ENCODE measurements at places on chromosomes 2 and 18.

DNA sequence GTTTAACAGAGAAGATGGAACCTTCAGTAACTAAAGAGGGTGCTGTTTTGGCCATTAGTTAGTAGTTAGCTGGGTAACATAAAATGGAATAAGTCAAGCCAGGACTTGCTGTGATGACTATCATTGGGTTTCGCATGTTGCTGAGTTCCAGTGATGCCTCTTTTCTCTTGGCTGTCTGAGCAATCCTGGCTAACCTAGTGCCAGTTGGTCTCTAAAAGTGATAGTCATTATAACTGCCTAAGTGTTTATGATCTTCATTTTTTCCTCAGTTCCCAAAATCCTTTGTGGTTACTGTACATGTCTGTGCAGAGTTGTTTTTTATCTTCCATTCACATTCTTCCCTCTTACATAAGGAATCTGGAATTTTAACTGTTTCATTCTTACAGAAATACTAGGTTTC lies 33.4 kb downstream of the WDR43 start:
- ATAC-seq, result no peak

DNA sequence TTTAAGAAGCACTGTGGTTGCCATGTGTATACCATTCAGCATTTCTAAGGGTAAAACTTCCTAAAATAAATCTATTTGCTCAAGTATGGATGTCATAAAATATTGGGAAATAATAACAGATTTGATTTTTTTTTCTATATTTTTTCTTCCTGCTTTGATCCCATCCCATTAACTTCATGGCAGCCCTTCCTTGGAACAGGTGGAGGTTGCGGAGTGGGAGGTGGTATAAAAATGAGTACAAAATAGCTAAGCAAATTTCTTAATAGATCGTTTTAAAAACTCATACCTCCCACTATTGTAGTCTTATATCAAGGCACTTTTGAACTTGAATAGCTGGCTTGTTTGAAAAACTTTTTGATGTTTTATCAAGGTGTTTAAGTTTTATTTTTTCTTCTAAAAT lies 152.1 kb upstream of the KYNU start:
- no peak for ATAC-seq

DNA sequence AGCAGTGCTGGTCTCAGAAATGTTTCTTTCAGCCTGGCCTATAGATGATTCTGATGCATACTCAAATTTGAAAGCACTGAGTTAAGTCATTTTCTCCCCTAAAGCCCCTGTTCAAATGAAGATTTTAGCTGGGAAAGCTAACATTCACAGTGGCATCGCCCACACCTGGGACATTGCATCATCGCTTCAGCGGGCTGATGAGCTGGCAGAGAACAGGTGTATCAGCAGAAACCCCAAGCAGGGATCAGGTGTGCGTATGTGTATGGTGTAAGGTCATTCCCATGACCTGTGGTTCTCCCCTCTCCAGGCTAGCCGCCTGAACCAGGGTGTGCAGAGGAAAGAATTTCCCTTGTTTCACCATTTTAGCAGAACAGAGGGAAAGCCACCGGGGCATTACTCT lies 56.3 kb downstream of the EPAS1 start:
- ATAC-seq, result no peak

DNA sequence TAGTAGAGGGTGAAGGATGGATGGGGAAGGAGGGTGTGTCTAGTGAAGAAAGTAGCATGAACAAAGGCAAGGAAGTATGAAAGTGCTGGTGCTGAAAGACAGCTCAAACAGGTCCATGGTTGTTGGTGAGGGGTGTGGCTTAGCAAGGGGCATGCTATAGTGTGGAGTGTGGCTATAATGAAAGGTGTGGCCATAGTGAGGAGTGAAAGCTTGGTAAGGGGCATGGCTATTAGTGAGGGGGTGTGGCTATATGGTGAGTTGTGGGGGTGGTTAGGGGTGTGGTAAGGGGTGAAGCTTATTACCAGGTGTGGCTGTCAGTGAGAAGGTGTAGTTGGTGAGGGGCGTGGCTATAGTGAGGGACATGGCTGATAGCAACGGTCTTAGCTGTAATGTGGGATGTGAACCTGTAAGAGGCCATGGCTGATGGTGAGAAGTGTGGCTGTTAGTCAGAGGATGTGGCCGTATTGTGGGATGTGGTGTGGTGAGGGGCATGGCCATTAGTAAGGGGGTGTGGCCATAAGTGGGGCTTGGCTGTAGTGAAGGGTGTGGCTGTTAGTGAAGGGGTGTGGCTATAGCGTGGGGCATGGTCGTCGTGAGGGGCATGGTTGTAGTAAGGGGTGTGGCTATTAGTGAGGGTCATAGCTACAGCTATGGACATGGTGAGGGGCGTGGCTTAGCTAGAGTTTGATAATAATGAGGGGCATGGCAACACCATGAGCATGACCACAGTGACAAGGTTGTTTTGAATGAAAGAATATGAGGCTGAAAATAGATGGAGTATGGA lies 549.6 kb downstream of the FBXO15 start:
- ATAC-seq, result no peak

- ATAC-seq, result no peak
These were observed 40.1 kb upstream of the TAF1B start for GRCh38 chr2:9803023-9803805.

GRCh38 chr2:72993147-72993932 lies 76.0 kb downstream of the EMX1 start:
- ATAC-seq, result peak; percentile 31

- ATAC-seq, result no peak
These were observed 43.2 kb downstream of the KCNE4 start for GRCh38 chr2:223095207-223095606.

DNA sequence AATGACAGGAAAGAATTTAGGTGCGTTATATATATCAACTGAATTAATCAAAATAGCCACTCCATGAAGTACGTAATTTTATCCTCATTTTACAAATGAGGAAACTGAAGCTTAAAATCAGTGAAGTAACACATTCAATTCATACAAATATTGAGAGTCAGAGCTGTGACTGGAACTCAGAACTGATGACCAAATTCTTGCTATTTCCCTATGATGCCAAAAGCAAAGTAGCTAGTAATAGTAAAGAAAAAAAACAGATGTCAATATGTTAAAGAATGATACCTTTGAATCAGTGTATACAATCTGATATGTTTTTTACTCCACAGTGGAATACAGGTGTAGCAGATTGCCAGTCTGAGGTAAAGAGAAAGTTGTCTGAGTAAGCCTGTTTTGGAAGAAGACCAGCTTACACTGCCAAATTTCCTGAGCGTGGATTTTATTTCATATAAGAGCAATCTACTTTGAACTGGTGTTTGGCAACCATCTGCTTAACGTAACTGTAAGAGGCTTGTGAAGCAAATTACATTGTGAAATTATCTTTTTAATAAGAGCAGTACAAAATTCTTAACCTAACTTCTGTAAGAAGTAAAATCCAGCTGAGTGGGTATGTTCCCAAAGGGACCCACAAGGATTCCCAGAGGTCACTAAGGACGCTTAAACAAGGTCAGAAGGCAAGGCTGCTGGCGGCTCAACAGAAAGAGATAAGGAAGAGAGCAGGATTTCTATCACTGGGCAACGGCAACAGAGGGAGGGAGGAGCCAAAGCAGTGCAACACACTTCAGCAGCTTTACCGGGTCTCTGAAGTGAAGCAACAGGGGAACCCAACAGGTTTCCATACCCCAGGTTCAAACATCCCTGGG lies 85.6 kb downstream of the IKZF2 start:
- ATAC-seq, result peak; percentile 37
